AG20443 (cell line): ENCODE measurements at places on chromosomes 13 and 19.

DNA sequence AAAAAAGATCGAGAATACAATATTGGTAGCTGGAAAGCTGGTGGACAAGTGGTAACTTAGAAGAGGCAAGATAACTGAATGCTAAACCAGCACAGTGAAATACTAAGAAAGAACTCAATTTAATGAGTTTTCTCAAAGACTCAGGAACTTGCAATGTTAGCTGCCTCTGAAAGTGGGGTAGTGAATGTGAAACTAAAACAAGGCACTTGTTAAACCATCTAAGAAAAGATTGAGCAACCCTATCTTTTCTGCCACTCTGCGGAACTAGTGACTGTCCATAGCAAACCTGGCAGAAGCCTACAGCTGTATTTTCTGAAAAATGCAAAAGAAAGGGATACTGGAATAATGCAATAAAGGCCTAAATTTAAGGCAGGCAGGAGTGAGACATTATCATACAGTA is 1574.4 kb upstream of the PRR20A start:
- no peak for DNase-seq

- peak; percentile 91 for DNase-seq
Observed at GRCh38 chr19:4425537-4425936, 23.1 kb downstream of the CHAF1A start.

DNA sequence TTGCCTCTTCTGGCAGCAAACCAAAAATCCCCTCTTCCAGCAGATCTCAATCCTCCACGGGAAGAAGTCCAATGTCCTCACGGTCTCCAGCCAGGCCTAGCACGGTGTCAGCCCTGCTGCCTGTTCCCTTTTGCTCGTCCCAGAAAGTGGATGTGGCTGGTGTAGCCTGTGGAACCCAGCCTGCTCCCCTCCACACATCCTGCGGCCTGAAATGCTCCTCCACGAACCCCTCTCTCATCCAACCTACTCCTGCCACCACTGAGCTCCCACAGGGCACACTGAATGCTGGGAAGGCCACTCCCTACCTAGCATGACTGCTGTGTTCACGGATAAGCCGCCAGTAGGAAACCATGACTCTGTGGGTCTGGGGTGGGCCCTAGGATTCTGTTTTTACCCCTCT is 3.0 kb downstream of the MBOAT7 start:
- no peak for DNase-seq

DNA sequence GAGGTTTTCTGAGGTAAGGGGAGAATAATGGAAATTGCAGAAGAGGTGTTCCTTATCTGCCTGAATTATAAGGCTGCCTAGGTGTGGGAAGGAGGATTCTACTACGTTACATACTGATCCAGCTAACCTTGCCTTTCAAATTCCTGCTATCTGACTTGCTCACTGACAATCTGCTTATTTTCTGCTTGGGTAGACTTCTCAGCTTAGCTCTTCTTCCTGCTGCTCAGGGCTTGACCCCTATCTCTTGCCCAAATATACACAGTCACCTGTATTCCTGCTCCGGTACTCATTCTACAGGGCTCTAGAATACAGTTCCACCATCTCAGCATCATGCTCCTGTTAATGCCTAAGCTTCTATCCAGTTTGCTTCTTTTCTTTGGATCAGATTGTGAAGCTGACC is 1607.6 kb downstream of the OLFM4 start:
- DNase-seq: no peak

- DNase-seq: no peak
Observed at GRCh38 chr13:108003626-108004025, 211.7 kb downstream of the LIG4 start.

GRCh38 chr13:32645854-32646253 is 59.6 kb downstream of the PDS5B start:
- no peak for DNase-seq

DNA sequence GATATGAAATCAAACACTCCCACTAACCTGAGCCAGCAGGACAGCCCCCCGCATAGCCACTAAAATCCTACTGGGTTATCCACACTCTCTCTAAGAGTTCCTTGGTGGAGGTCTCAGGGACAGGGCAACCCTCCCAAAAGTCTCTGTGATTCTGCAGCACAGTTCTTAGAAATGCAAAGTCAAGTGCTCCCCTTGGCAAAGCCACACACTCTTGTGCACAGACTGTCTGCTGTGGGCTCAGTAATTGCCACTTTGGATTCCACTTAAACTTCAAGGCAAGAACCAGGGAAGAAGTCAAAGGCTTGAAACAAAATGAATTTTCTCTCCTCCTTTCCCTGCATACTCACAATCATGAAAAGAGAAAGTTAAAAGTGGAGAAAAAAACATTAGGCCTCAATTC is 61.5 kb downstream of the DOCK9 start:
- DNase-seq: no peak

DNA sequence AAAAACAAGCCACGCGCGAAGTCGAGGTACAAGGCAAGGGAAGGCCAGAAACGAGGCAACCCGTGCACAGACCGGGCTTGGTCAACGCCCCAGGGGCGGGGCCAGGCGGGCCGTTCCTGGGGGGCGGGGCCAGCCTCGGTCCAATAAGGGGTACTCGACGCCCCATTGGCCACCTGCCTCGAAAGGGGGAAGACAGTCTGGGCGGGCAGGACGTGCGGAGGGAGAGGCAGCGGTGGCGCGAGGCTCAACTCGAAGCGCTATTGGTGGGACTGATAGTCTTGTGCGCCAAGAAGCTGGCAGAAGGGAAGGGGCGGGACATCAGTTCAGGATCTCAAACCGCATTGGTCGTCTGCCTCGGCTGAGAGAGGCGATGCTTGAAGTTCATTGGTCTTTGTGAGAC is at the start of gene LYPD4:
Gene LYPD4, minus strand, starts transcription at position 83 of the 400 bp plus-strand sequence. CDS start 5,398 bp downstream, outside the sequence.
- DNase-seq: no peak

DNA sequence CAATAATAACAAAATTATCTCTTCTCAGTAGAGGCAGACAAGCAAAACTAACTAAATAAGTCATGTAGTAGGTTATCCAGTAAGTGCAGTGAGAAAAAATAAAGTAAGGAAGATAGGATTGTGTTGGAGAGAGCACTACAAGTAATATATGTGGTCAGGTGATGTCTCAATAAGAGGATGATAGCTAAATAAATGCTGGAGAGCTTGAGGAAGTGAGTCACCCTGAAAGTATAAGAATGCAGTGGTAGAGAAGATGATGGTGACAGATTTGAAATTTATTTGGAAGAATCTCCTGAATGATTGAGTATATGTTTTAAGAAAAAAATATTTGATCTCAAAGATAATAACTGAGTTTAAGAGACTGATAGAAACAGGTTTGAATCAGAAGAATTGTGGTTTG is 152.2 kb upstream of the PRR20A start:
- no peak for DNase-seq

- DNase-seq: peak; percentile 6
Observed at GRCh38 chr19:47228937-47229675, 1.9 kb downstream of the BBC3 start.

GRCh38 chr13:39766464-39767158 is 111.1 kb downstream of the COG6 start:
- no peak for DNase-seq

- no peak for DNase-seq
Observed at GRCh38 chr13:60701895-60702294, 304.9 kb downstream of the TDRD3 start.

DNA sequence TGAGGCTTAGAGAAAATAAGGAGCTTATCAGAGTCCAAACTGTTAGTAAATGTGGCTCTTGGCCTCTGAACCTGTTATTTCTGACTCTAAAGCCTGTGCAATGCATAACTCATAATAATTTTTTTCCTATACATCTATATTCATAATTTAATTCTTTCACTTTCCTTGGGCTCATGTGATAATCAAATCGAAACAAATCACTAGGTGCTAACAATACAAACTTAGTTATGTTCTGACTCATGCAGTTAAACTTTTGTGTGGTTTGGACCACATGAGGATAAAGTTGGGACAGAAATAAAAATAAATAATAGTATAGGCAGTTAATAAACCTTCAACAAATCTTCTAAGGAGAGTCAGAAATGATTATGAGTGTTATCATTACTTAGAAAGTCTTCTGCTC is 1629.0 kb downstream of the OLFM4 start:
- DNase-seq: no peak

DNA sequence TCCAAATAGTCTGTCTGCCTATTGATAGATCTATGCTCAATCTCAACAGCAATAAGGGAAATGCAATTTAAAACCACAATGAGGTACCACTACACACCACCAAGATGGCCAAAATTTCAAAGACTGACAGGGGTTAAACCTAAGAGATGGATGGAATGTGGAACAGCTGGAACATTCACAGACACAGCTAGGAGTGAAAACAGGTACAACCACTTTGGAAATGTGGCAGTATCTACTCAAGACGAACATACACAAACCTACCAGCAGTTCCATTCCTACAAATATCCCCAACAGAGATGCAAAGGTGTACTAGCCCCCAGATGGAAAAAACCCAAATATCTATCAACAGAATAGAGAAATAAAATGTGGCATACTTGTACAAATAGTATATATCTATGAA is 86.4 kb downstream of the TSC22D1 start:
- no peak for DNase-seq

GRCh38 chr13:51034906-51035305 is 76.2 kb downstream of the C13orf42 start:
- no peak for DNase-seq

- DNase-seq: peak; percentile 84
Observed at GRCh38 chr19:35828692-35829301, 16.2 kb upstream of the PRODH2 start.

- DNase-seq: no peak
Observed at GRCh38 chr19:39557811-39558623, 18.1 kb upstream of the EID2 start.

DNA sequence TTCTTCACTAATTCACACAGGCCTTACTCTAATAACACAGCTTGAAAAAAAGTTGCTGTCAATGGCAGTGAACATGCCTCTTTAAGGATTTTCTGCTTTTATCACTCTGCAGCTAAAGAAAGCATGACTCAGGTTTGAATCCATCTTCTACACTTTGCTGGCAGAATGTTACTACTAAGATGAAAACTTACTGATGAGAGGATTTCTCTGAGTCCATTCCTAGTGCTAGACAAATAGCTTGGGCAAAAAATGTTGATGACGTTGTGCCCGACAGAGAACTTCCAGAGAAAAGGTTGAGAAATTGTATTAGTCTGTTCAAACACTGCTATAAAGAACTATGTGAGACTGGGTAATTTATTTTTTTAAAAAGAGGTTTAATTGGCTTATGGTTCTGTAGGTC is 572.0 kb downstream of the IRS2 start:
- DNase-seq: no peak

DNA sequence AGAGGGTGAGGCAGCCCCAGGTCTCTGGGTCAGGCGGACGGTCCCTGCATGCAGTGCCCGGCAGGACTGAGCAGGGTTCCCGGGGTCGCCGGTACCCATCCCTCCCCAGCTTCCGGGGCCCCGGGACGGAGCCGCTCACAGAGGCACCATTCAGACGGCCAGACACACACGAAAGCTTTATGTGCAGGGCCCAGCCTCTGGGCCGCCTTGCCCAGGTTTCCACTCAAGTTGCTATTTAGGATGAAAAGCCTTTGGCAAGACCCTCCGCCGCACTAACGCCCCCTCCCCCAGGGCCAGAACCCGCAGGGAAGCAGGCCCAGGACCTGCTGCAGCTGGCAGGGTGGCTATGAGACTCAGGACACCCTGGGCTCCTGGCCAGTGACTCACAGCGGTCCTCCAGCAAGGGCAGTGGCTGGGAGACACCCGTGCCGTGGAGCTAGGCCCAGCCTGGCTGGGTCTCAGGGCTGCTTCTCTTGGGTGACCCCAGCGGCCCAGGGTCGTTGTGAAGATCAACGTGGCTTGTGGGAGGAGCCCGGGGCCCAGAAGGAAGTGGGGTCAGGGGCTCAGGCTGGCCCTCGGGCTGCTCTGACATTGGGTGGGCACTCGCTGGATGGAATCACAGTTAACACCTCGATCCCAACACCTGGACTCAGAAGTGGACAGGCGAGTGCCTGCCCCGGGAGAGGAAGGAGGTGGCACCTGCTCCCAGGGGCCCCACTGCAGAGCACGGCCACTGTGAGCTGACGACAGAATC is 4.8 kb downstream of the C19orf25 start:
- peak; percentile 35 for DNase-seq

GRCh38 chr13:94859278-94859691 is 146.9 kb upstream of the SOX21 start:
- peak; percentile 12 for DNase-seq

DNA sequence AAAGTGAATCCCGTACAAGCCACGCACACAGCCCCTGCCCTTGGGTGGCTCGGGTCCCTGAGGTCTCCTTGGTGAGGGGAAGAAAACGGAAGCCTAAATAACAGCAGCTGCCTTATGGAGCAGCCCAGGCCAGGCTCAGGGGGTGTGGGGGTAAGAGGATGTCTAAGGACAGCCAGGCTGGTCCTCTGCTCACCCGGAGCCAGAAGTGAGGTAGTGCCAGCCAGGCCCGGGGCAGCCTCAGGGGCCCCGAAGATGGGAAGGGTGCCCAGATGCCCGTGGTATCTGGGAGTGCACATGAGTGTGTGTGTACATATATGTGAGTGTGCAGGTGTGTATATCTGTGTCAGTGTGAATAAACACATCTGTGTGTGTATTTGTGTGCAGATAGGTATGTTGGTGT is 38.4 kb upstream of the PEPD start:
- no peak for DNase-seq

- DNase-seq: no peak
Observed at GRCh38 chr19:2512523-2513431, 36.9 kb downstream of the GADD45B start.

- DNase-seq: no peak
Observed at GRCh38 chr13:30735025-30735871, at the start of gene ALOX5AP. Gene ALOX5AP, plus strand, starts transcription at chr13:30735543. Its CDS starts 63 bp downstream, at chr13:30735606.

- no peak for DNase-seq
Observed at GRCh38 chr19:36100476-36100875, 10.5 kb upstream of the OVOL3 start.

DNA sequence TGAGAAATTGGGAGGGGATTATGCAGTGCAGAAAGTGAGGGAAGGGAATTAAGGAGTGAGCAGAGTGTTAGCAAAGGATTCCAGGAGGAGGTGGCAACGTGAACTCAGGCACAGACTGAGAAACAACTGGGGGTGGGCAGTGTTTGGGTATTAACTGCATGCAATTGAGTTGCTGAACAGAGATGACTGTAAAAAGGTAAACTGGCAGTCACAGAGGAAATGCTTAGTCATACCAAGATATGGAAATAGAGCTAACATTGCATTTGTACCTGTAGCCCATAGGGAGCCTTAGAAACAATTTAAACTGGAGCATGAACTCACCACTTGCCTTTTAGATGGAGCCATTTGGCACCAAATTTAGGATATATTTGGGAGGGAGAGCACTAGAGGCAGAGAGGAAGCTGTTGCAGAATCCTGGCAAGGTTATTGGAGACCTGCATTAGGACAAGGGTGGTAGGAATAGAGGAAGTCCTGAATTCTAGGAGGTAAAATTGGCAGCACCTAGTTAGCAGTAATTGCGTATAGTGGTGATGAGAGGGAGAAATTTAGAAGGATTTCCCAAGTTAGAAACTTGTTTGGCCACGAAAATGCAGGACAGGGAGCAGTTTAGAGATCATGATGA is 100.6 kb upstream of the FRY start:
- DNase-seq: no peak

GRCh38 chr13:28136916-28137315 is 1.4 kb upstream of the PAN3 start:
- DNase-seq: no peak

GRCh38 chr13:32726374-32727037 is 140.3 kb downstream of the PDS5B start:
- no peak for DNase-seq
